ENCODE measurements at places on chromosomes 3 and 15. TPM values are rescaled to one million over a fixed set of nuclear protein-coding genes. Genes with fewer than 3 reads are reported as not detected.

- no peak for DNase-seq
- H3K4me3 ChIP-seq = no peak overlapping the region
- no peak overlapping the region for H3K27ac ChIP-seq
- no peaks in the 10 kb centered on the region for H3K27me3 ChIP-seq
- H3K4me1 ChIP-seq = no peaks in the 10 kb centered on the region
Measured at GRCh38 chr15:69652293-69652692, 199.7 kb downstream of the RPLP1 start.

DNA sequence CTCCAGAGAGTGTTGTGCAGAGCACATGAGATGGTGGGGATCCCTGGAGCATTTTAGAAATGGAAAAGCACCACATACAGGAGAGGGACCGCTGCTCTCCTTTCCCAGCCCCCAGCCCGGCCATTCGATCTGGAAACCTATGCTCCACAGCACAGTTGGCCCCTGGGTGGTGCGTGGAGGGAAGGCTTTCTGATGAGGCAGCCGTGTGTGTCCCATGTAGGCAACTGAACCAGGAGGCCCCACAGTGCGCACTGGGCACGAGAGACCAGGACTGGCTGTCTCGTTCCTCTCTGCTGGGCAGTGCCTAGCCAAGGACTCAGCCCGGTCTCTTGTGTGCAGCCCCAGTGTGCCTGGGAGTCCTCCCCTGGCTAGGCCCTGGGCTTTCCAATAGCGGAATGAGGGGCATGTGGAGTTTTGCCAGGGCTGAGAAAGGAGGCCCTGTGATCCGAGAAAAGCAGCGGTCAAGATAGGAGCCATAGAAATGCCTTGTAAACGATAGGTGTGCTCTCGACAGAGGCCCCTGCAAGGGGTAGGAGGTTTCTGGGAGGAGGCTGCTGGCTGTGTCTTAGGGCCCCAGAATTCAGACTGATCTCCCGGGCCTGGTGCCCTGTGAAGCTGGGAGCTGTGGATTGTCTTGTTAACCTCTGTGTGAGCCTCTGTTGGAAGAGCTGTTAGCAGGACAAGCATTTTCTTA is 39.0 kb downstream of the CHDH start:
- H3K4me1 ChIP-seq = no peaks in the 10 kb centered on the region
- no peak for DNase-seq
- no peaks in the 10 kb centered on the region for H3K27me3 ChIP-seq
- no peaks in the 10 kb centered on the region for H3K36me3 ChIP-seq
- H3K4me3 ChIP-seq = no peak overlapping the region
- no peak overlapping the region for H3K27ac ChIP-seq

GRCh38 chr3:106717178-106717780 is 660.0 kb upstream of the CCDC54 start:
- no peaks in the 10 kb centered on the region for H3K36me3 ChIP-seq
- H3K27ac ChIP-seq = no peak overlapping the region
- H3K4me1 ChIP-seq = no peaks in the 10 kb centered on the region
- no peaks in the 10 kb centered on the region for H3K27me3 ChIP-seq
- no peak for DNase-seq

DNA sequence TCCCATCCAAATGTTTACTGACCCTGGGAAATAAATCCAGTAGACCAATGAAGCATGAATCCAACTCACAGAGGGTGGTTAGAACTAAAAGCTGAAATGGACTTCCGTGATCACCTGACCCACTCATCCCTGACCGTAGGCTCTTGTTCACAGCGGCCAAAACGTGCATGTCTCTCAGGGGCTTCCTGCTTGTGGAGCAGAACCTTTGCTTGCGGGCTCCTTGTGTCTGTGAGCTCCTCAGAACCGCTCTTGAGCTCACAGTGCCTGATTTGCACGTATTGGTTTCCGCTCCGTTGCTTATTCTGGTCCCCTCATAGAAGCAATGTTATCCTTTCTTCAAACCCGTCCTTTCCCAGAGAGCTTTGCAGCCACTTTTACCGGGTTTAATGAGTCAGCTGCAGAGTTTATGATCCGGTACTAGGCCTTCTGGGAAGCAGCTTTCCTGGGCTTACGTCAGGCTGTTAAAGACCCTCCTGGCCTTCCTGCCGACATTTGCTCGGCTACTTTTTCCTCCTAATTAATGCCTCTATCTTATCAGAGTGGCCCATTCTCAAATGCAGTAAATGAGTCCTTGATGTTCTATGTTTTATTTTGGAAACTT is 35.4 kb downstream of the LIPC start:
- H3K4me3 ChIP-seq = no peak overlapping the region
- no peaks in the 10 kb centered on the region for H3K36me3 ChIP-seq

DNA sequence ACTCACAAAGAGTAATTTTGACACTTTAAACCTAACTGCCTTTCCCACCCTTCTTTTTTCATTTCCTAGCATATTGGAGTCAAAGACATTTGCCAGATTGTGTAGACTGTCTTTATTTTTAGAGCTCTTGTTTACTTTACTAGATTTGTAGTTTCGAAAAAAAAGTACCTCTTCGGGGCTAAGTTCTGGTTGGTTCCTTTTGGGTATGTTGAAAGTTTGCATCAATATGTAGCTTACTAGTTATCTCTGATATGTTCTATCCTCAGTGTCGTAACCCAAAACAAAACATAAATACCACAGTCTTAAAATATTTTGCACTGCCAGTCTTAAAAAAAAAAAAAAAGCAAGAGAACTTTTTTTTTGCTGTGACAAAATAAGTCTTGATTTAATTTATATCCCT is 52.2 kb downstream of the REC114 start:
- H3K4me1 ChIP-seq = no peaks in the 10 kb centered on the region
- no peak for DNase-seq
- no peaks in the 10 kb centered on the region for H3K27me3 ChIP-seq
- H3K36me3 ChIP-seq = no peaks in the 10 kb centered on the region

GRCh38 chr3:147630921-147631415 is 221.8 kb downstream of the ZIC1 start:
- no peaks in the 10 kb centered on the region for H3K4me1 ChIP-seq
- no peaks in the 10 kb centered on the region for H3K36me3 ChIP-seq
- no peak overlapping the region for H3K27ac ChIP-seq
- no peaks in the 10 kb centered on the region for H3K27me3 ChIP-seq

GRCh38 chr3:140035871-140036270 is 100.9 kb downstream of the CLSTN2 start:
- DNase-seq = no peak
- H3K27ac ChIP-seq = no peak overlapping the region
- no peak overlapping the region for H3K4me3 ChIP-seq
- H3K4me1 ChIP-seq = no peaks in the 10 kb centered on the region

GRCh38 chr15:74215958-74216357 is 13.4 kb upstream of the STRA6 start:
- H3K27me3 ChIP-seq = no peaks in the 10 kb centered on the region
- no peaks in the 10 kb centered on the region for H3K36me3 ChIP-seq
- DNase-seq = no peak
- no peaks in the 10 kb centered on the region for H3K4me1 ChIP-seq

GRCh38 chr3:15808679-15809310 is 11.0 kb upstream of the ANKRD28 start:
- peaks cover 5% of the 10 kb centered on the region for H3K4me1 ChIP-seq
- H3K36me3 ChIP-seq = no peaks in the 10 kb centered on the region
- no peak for DNase-seq
- no peak overlapping the region for H3K27ac ChIP-seq
- no peaks in the 10 kb centered on the region for H3K27me3 ChIP-seq

GRCh38 chr3:197701841-197702240 is 34.9 kb downstream of the RUBCN start:
- no peaks in the 10 kb centered on the region for H3K27me3 ChIP-seq
- H3K4me3 ChIP-seq = no peak overlapping the region
- no peak overlapping the region for H3K27ac ChIP-seq
- H3K4me1 ChIP-seq = no peaks in the 10 kb centered on the region
- DNase-seq = no peak
- peaks cover 2% of the 10 kb centered on the region for H3K36me3 ChIP-seq

- no peak overlapping the region for H3K4me3 ChIP-seq
- no peaks in the 10 kb centered on the region for H3K36me3 ChIP-seq
Measured at GRCh38 chr3:156820692-156821080, 5.5 kb upstream of the LEKR1 start.

- no peaks in the 10 kb centered on the region for H3K4me1 ChIP-seq
- no peak for DNase-seq
- no peak overlapping the region for H3K4me3 ChIP-seq
- H3K27me3 ChIP-seq = no peaks in the 10 kb centered on the region
- H3K36me3 ChIP-seq = no peaks in the 10 kb centered on the region
Measured at GRCh38 chr15:33293713-33294334, 16.9 kb upstream of the RYR3 start.

GRCh38 chr3:141280690-141281089 is 49.1 kb downstream of the PXYLP1 start:
- no peaks in the 10 kb centered on the region for H3K27me3 ChIP-seq
- H3K4me3 ChIP-seq = no peak overlapping the region
- H3K36me3 ChIP-seq = no peaks in the 10 kb centered on the region
- H3K27ac ChIP-seq = no peak overlapping the region
- no peaks in the 10 kb centered on the region for H3K4me1 ChIP-seq

DNA sequence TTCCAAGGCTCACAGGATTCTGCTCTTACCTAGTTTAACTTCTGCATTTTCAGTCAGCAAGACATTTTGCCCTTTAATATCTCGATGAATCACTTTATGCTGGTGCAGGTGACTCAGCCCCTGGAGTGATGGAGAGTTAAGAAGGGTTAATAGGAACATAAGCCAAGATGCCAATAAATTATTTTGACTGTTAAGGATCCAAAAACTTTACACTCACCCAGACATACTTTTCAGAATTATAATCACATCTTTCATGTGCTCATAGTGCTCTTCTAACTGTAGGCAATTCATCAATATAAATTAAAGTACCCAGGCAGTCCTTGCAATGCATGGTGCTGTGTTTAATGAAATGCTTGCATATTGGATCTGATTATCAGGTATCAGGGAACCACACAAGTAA is 164.1 kb upstream of the SLC2A2 start:
- no peak overlapping the region for H3K4me3 ChIP-seq
- H3K27ac ChIP-seq = no peak overlapping the region
- H3K36me3 ChIP-seq = no peaks in the 10 kb centered on the region
- H3K27me3 ChIP-seq = no peaks in the 10 kb centered on the region
- no peak for DNase-seq

DNA sequence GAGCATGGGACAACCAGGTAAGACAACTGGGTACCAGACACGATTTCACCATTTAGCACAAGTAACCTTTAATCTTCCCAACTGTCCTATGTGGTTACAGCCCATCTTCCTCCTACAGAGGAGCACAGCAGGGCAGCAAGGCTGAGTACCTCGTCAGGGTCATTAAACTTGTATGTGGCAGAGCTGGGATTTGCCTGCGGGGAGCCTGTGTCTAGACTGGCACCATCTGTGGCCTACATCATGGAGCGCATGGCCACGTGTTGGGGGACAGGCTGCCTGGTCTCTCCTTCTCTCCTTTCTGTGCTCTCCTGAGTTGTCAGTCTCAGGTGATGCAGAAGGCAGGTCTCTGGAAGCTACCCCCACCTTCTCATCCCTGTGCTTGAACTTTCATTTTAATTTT is 32.2 kb downstream of the GOLGA6A start:
- peak overlapping the region; percentile 83 for H3K27ac ChIP-seq
- H3K36me3 ChIP-seq = no peaks in the 10 kb centered on the region
- H3K27me3 ChIP-seq = no peaks in the 10 kb centered on the region
- peak; percentile 40 for DNase-seq
- H3K4me3 ChIP-seq = no peak overlapping the region

VEPH1 gene
- 0.81 TPM for total RNA-seq

PLA2G4F gene
- not detected for total RNA-seq

ALAS1 gene
- 34.5 TPM for total RNA-seq

RYK gene
- 73.5 TPM for total RNA-seq

CCDC13 gene
- 2.5 TPM for total RNA-seq
